ENCODE measurements at places on chromosomes 7 and 10.

- no peak for DNase-seq
Measured at GRCh38 chr10:22708772-22709171, 5.6 kb downstream of the PIP4K2A start.

DNA sequence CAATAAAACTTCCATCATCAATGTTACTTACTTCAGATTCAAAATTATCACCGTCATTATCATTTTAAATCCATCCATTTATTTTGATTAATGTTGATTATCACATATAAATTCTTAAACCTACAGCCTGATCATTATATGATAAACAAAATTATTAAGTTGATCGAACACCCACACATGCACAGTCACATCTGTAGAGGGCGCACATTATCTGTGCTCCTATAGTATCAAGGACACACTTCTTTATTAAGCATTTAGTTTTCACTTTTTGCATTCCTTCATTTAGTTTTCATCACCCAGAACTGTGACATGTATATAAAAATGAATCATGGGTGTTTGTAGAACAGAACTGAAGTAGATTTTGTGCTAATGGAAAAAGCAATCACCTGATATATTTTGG is 26.2 kb upstream of the ZNF716 start:
- no peak for DNase-seq

DNA sequence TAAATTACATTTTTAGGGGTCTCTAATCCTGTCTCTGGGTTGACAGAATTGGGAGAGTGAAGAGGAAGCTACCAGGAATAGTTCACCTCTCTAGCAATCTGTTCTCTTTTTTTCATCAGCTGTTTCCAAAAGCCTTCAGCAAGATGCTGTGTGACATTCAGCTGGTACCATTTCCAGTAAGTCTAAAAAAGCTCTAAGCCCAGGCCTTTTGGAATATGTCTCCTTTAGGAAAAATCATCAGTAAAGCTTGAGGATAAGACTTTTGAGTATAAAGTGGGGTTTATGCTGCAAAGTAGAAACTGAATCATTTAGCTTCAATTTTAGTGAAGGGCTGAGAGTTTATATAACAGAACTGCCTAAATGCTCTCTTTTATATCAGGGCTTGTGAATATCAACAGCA is 81.5 kb downstream of the CCNY start:
- no peak for DNase-seq

- DNase-seq: no peak
Measured at GRCh38 chr7:158774952-158775351, 54.4 kb downstream of the ESYT2 start.

GRCh38 chr10:42875798-42876341 is 93.3 kb downstream of the BMS1 start:
- DNase-seq: no peak

DNA sequence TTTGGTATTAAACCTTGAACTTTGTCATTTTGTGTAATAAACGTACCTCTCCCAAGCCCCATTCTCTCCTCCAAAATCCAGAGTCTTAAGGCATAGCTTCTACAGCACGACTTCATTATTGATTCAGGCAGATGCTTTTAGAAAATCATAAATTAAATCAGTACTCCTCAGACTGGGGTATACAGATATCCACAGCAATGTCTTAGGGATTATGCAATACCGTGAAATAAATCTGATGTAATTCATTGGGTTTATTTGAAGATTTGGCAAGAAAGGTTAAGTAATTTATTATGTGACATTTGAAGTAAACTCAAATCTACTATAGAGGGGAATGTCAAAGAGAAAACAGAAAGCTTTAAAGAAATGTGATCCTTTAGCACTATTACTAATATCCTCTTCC is 246.1 kb upstream of the PLXDC2 start:
- DNase-seq: no peak

DNA sequence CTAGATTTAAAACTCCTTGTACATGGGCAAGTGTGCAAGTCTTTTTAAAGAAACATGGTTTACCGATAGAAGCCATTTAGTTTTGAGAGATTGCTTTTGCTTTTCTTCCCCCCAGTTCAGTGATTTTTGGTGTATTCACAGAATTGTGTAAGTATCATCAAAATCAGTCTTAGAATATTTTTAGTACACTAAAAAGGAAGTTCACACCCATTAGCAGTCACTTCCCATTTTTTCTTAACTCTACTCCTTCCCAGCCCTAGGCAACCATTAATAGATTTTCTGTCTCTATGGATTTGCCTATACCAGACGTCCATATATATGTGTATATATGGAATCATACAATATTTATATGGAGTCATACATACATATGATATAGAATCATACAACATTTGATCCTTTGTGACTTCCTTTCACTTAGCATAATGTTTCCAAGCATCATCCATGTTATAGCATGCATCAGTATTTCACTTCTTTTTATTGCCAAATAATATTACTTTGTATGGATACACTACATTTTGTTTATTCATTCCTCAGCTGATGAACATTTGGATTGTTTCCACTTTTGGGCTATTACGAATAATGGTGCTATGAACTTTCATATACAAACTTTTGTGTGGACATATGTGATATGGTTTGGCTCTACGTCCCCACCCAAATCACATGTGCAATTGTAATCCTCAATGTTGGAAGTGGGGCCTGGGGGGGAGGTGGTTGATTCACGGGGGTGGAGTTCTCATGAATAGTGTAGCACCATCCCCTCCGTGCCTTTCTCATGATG is 16.5 kb upstream of the ARL4A start:
- DNase-seq: no peak

DNA sequence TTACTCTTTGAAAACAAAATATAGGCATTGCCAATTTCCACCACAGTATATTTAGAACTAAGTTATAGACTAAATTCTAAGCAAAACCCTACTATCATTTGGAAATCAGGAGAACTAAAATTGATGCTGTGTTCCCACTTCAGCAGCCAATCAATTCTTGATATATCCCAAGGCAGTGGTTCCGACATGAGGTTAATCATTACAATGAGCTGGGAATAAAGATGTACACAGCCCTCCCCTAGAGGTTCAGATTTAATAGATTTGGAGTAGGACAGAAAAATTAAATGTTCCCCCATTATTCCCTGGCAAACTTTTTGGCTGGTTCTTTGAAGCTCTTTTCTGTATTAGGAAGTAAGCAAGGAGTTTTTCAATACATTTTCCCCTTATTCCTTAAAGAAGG is 15.1 kb downstream of the ZNF800 start:
- no peak for DNase-seq

DNA sequence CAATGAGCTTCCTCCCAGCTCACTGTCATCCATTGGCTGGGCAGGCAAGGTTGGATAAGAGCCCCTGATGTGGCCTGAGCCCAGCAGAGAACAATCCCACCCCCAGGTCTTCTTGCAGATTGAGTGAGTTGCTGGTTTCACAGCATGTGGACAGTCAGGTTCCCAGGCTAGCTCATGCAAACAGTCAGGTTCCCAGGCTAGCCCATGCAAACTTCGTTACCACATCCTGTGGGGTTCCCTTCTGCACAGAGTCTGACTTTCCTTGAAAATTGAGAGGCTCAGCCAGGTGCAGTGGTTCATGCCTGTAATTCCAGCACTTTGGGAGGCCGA is 67.1 kb downstream of the TMEM130 start:
- no peak for DNase-seq

- no peak for DNase-seq
Measured at GRCh38 chr10:75103881-75104686, 7.4 kb upstream of the SAMD8 start.

DNA sequence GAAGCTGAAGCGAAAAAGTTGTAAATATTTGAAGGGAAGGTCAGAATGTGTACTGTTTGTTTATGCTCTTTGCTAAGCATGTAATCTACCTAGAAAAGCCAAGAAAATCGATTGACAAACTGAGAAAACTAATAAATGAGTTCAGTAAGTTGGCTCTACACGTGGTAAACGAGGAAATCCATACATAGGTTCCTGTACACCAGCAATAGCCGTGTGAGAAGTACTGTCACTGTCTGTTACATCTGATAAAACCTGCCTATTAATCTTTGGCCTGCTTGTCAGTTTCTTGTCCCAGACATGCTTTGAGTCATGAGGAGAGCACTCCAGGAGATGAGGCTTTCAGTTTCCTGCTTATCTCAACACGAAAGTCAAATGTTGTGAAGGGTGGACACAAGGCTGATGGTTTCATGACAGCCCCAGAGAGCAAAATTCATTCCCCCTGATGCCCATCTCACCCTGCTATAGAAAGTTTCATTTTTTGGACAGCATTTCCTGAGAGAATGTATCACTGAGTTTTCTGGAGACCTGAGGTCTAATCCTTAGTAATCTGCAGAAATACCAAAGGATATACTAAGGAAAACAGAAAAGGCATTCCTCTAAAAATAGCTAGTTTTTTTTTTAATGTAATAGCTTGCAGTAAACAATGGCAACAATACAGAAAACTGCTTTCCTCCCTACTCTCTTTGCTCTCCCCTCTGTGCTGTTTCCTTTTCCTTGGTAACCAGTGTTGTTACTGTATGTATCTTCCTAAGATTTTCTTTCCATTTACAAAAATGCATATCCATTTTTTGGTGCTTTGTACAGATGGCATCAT is 18.8 kb downstream of the BMPR1A start:
- DNase-seq: no peak

DNA sequence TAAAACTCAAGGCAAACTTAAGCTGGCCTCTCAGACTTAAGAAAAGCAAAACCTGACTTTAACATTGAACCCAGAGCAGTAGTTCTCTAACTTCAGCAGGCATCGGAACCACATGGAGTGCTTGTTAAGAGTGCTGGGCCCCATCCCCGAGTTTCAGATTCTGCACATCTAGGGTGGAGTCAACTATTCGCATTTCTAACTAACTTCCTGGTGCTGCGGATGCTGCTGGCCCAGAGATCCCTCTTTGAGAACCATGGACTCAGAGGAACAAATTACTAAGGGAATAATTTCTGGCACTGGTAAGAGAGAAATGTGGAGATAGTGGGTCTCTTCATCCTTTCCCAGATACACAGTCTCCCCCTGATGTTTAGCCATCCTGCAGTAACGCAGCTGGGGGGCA is 14.6 kb upstream of the NPFFR1 start:
- no peak for DNase-seq

DNA sequence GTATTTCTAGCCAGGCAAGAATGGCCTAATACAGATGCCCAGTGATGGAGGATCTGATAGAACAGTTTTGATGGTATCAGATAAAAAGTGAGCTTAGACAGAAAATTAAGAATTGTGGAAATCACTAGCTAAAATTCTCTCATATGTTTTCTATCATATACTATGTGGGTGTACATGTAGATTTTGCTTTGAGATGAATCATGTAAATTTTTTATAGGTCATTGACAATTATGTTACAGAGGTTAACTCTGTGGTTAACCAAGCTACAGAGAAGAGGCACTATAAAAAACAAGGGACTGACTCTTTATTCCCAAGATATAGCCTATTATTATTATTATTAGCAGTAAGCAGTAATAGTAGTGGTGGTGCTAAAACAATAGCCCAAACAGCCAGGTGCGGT is 156.5 kb downstream of the ITGA8 start:
- no peak for DNase-seq

DNA sequence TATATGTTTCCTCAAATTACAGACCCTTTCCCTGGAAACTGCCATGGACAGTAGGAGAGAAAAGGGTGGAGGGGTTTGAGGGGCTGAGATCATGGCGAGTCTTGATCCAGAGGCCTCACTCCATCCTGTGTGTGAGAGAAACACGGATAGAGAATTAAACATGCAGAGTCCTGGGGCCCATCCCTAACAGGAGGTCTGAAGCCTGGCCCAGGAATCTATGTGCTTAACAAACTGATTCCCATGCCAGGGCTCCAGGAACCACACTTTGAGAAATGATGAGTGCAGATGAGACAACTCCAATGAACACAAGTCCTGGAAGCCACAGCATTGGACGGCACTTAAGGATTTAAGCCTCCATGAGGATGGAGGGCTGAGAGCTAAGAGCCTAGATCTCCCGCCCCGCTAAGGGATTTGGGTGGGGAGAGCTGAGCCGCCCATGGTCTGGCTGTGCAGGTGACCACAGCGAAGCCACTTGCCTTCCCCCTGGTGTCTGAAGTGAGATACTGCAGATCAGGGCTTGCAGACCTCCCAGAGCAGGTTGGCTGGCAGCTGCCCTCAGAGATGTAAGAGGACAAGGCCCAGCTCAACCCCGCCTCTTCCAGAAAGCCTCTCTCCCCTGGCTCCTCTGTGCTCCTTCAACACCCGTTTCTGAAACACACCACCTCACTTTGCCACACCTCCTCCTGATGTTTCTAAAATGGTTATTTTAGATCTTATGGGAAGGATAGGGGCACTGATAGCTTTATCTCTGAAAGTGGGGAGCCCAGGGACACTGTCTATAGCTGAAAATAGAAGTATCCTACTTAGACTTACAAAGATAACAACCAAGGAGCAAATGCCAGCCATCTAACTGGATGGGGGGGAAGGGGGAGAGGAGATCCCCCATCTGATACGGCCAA is 24.8 kb upstream of the EIF5AL1 start:
- DNase-seq: no peak

- no peak for DNase-seq
Measured at GRCh38 chr10:125592897-125593296, 90.1 kb downstream of the TEX36 start.

DNA sequence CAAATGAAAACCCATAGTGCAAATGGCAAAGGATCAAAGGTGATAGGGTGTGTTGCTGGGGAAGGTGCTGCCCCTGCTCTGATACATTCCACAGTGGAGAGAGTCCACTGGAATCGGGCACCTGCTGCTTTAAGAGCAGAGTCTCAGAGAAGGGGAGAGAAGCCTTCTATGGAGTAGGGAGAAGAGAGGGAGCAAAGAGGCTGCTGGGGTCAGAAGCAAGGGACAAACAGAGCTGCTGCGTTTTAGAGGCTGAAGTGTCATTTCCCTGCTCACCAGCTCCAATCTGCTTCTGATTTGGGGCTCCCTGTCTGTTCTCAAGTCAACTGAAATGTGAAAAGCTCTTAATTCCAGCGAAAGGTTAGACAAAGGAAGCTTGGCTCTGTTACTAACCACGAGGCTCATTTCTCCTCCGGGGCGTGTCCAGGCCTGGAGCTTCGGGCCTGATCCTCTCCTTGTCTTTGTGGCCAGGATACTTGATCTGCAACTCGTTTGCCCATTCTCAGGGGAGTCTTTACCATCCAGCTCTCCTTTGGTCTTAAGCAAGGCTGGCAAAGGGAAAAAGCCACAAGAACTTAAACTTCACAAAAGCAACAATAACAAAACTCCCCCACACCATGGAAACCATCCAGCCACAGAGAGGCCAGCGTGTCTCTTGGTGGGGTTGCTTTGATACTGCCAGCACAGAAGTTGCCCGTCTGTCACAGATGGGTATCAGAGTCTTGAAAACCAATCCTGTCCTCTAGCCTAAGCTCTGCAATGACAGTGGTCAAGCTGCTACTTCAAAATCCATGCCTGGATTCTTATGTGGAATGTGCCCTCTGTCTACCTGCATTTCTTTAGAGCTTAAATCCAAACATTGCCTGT is 692.6 kb downstream of the SUGCT start:
- DNase-seq: no peak

- no peak for DNase-seq
Measured at GRCh38 chr10:75755528-75755927, 324.1 kb downstream of the LRMDA start.

DNA sequence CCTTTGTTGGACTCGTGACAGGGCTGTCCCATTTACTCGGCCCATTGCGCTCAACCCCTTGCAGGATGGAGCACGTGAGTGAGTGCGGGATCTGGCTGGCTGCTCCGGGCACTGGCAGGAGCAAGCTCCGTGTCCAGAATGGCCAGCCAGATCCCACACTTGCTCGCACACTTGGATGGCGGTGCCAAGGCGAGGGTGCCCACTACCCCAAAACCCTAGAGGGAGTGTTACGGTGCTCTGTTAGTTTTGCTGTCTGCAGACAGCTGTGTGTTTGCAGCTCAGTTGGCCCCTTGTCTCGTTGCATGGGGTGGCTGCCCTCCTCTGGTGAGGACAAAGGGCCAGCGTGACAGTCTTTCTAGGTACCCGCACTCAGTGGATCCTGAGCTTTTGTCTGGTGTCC is 34.2 kb downstream of the ZNF487 start:
- no peak for DNase-seq

Data from activated CD4-positive, CD25-positive, alpha-beta regulatory T cell (primary cell).